Activated naive CD8-positive, alpha-beta T cell treated with anti-CD3 and anti-CD28 coated beads, Interleukin-2, amount 10 ng/mL, durations not matched to agents 7 days and 5 days (primary cell): ENCODE measurements at places on chromosomes 11 and 22. TPM values are rescaled to one million over a fixed set of nuclear protein-coding genes. Genes with fewer than 3 reads are reported as not detected.

HBD gene
- not detected for total RNA-seq

MOGAT2 gene
- not detected for total RNA-seq

FOLR3 gene
- not detected for total RNA-seq

CHST1 gene
- total RNA-seq = not detected

CCDC81 gene
- 0.43 TPM for total RNA-seq

C1QTNF5 gene
- total RNA-seq = not detected

SCGB1A1 gene
- total RNA-seq = not detected

APOBEC3G gene
- 116 TPM for total RNA-seq

NLRP6 gene
- total RNA-seq = 32.1 TPM

DDIAS gene
- total RNA-seq = 8.8 TPM

LRP5 gene
- total RNA-seq = 22.3 TPM

GRCh38 chr11:11140510-11140909 lies 212.5 kb downstream of the CSNK2A3 start:
- peaks cover 3% of the 10 kb centered on the region for H3K4me1 ChIP-seq
- peaks cover 2% of the 10 kb centered on the region for H3K27me3 ChIP-seq
- H3K4me3 ChIP-seq = no peak overlapping the region
- H3K27ac ChIP-seq = no peak overlapping the region

DNA sequence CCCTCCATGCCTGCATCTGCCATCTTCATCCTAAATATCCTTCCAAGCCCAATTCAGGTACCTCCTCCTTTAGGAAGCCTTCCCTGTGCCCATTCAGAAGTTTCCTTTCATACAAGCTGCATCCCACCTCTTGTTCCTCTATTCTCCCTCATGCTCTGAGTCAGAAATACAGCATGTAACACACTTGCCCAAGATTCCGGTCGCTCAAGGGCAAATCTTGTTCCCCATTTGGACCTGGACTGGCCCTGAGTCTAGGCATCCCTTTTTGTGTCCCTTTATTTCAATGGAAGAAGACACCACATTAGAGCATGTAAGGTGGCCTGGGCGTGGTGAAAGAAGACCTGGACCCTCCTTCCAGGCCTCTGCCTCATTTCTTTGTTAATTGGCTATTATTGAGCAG lies 38.5 kb downstream of the RTL6 start:
- no peaks in the 10 kb centered on the region for H3K27me3 ChIP-seq
- no peak for DNase-seq
- H3K36me3 ChIP-seq = peaks cover 13% of the 10 kb centered on the region
- peak overlapping the region; percentile 12 for H3K27ac ChIP-seq

- peak overlapping the region; percentile 25 for H3K4me3 ChIP-seq
- H3K27ac ChIP-seq = no peak overlapping the region
- H3K36me3 ChIP-seq = no peaks in the 10 kb centered on the region
- H3K4me1 ChIP-seq = peaks cover 23% of the 10 kb centered on the region
These were observed 430 bp downstream of the CDC42EP1 start for GRCh38 chr22:37560608-37561211.

DNA sequence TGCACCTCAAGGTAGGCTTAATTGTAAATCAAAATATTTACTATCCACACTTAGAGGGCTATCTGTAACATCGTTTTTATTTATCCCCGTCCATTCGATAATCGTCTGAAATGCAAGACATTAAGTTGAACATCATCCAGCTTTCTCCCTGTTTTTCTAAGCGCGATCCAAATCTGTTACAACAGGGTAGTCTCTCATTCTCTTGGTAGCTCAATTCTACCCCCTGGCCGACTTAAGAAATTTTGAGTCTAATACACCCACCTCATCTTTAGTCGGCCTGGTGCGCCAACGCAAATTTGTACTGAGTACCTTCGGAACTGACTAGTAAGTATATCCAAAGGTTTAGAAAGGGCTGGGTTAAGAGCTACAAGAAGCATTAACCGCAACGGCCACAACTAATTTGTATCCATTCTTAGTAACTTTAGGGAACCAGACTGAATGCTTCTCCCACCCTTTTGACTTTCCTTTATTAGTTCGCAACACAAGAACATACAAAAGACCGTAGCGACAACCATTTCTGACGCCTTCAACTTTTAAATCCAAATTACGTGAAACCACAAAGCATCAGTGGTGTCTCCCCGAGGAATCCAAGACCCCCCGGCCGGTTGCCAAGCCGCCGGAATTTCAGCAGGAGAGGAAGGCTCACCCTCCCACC lies 1.0 kb upstream of the ZNF143 start:
- peaks cover 20% of the 10 kb centered on the region for H3K4me1 ChIP-seq
- H3K27ac ChIP-seq = peak overlapping the region; percentile 95
- no peaks in the 10 kb centered on the region for H3K27me3 ChIP-seq
- H3K4me3 ChIP-seq = peak overlapping the region; percentile 95
- DNase-seq = no peak

- H3K36me3 ChIP-seq = no peaks in the 10 kb centered on the region
- no peak for DNase-seq
- no peaks in the 10 kb centered on the region for H3K4me1 ChIP-seq
- no peak overlapping the region for H3K27ac ChIP-seq
- H3K4me3 ChIP-seq = no peak overlapping the region
These were observed 16.1 kb upstream of the PRSS23 start for GRCh38 chr11:86784241-86784681.

GRCh38 chr22:11629661-11630385 lies 3898.2 kb upstream of the OR11H1 start:
- DNase-seq = no peak
- H3K4me3 ChIP-seq = no peak overlapping the region

DNA sequence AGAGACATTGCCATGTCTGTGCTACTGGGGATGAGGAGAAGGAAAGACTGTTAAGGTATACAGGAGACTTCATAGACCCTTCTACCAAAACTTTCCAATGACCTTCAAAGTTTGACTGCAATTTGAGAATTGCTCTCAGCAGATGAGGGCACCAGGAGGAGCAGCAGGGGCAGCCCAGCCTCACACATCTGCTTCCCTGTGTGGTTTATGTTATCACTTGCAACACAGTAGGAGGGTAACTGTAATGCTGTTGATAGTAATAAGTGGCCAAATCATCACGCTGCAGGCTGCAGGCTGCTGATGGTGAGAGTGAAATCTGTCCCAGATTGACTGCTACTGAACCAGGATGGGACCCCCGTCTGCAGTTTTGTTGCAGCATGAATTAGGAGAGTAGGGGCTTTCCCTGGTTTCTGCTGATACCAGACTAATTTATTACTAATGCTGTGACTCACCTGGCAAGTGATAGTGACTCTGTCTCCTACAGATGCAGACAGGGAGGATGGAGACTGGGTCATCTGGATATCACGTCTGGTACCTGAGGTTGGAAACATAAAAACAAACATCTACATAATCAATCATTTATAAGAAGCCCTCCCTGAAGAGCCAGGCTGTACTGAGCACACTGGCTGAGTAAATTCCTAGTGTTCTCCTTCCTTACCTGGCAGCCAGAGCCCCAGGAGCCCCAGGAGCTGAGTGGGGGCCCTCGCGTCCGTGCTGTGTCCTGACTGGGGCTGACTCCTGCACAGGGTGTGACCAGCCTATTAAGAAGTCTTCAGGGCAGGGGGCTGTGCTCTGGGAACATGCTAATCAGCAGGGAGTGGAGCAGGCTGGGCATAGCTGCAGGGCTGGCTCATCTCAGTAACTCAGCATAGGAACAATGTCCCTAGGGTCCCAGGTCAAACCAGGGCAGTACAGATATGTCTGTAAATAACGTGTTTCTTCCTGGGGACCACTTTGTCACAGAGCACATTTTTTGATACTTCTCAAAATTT lies 74.4 kb downstream of the GAB4 start:
- no peaks in the 10 kb centered on the region for H3K4me1 ChIP-seq
- no peak overlapping the region for H3K4me3 ChIP-seq
- H3K27ac ChIP-seq = no peak overlapping the region
- no peaks in the 10 kb centered on the region for H3K36me3 ChIP-seq
- peaks cover 21% of the 10 kb centered on the region for H3K27me3 ChIP-seq

DNA sequence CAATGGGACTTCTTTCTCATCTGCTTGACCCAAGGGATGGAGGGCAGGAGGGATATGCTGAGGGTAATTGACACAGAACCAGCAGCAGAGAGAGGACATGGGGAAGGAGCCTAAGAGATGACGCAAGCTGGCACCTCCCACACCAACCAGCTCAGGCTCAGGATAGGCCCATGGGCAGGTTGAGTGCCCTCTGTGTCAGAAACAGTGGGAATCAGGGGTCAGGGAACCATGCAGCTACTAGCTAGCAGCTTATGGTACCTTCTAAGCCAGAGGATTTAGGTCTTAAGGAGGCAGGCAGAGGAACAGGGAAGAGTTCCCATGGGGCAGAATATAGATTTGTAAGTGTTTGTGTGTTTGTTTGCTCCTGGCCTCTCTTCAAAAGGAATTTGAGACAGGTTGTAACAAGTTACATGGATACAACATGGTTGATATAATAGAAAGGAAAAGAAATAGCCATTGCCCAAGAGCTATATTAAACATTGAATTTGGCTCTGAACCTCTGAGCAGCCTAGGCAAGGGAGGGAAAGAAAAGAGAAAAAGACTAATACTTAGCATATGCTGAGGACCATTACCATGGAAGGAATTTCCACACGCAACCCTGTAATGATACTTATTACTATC lies 39.9 kb upstream of the NAV2 start:
- H3K4me1 ChIP-seq = peaks cover 9% of the 10 kb centered on the region
- H3K4me3 ChIP-seq = no peak overlapping the region
- no peak overlapping the region for H3K27ac ChIP-seq
- no peak for DNase-seq

DNA sequence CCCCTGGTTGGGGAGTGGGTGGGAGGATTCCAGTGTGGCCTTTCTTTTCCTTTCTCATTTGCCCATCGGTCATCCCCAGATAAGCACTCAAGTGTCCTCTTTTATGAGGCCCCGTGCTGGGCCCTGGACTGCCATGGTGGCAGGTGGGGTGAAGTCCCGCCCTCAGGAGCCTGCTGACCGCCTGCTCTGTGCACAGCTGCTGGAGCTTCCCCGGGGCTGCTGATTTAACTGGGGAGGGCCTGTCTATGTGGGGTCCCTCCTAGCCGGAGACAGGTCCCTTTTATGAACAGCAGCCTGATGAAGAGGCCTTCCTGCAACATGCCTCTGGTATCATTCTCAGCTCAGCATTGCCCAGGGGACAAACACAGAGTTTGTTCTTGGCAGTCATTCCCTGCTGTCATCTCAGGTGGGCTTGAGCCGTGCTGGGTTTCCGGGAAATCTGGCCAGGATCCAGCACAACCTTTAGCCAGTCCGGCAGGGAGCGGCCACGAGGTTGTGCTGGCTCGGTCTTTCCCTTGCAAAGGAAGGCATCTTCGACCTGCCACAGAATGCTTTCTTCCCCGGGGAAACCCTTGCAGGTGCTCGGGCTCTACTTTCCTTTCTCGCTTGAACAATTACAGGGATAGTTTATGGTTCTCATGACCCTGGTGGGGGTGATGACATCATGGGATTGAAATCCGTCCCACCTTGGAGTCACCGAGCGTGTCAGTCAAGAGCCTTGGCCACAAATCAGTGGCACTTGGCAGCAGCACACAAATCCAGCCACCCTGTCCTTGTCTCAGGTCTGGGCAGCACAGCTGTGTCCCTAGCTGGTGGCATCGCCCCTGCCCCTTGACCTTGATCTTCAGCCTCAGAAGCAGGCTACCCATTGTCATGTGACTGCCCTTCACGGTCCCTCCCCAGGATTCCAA lies 20.1 kb downstream of the ST14 start:
- DNase-seq = no peak
- no peak overlapping the region for H3K4me3 ChIP-seq
- H3K36me3 ChIP-seq = no peaks in the 10 kb centered on the region
- H3K4me1 ChIP-seq = peaks cover 2% of the 10 kb centered on the region

GRCh38 chr22:37404091-37404490 lies 23.2 kb downstream of the ELFN2 start:
- DNase-seq = no peak
- no peaks in the 10 kb centered on the region for H3K27me3 ChIP-seq
- H3K27ac ChIP-seq = no peak overlapping the region
- H3K4me1 ChIP-seq = peaks cover 1% of the 10 kb centered on the region

DNA sequence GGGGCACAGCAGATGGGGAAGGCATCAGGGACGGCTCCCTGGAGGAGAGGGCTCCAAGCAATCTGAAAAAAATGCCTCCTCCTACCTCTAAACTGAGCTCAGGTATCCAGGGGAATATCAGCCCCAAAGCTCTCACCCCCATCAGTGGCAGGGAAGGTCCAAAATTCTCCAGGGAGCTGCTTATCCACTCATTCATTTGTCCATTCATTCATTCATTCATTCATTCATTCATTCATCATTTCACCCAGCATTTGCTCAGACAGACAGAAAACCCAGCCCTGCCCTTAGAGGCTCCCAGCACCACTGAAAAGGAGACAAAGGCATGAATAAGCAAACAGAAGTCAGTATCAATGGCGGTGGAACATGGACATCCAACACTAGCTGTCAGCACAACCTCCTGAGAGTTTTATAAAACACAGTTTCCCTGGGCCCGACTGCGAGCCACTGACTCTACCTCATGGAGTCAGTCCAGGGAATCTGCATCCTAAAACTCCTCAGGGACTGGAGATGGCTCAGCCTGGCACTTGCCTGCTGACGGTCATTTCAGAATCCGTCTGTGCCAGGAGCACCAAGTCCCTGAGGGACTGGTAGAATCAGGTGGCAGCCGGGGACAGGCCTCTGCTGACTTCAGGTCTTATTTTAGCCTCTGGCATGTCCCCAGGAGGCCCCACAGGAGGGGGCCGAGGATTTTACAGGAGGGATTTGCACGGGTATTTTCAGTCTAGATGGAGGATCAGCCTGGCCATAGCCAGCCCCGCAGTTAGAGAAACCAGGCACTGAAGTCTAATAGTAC lies 164.6 kb downstream of the MN1 start:
- no peak for DNase-seq
- H3K27me3 ChIP-seq = peaks cover 2% of the 10 kb centered on the region
- no peaks in the 10 kb centered on the region for H3K4me1 ChIP-seq
- no peak overlapping the region for H3K27ac ChIP-seq

GRCh38 chr11:82680252-82680651 lies 53.4 kb downstream of the FAM181B start:
- H3K4me3 ChIP-seq = no peak overlapping the region
- peaks cover 4% of the 10 kb centered on the region for H3K4me1 ChIP-seq
- H3K27ac ChIP-seq = no peak overlapping the region
- peaks cover 17% of the 10 kb centered on the region for H3K27me3 ChIP-seq
- DNase-seq = no peak
- H3K36me3 ChIP-seq = no peaks in the 10 kb centered on the region

DNA sequence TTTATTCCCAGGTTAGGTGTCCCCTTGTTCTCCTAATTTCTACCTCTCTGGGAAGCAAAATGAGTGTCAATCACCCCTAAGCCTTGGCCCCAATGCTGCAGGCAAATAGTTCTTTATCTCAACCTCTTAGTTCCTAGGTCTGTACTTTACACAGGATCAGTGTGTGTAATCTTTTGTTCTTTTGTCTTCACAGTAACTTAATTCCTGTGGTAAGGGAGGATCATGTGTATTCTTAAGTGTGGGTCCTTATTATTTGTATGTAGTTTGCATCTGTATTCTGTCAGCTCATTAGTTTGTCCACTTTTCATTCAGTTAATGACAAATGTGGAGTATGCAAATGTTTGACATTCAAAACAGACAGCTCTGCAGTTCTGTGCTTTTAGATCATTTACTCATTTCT lies 166.7 kb downstream of the FAT3 start:
- no peak for DNase-seq
- H3K27me3 ChIP-seq = no peaks in the 10 kb centered on the region
- H3K27ac ChIP-seq = no peak overlapping the region
